Activated naive CD4-positive, alpha-beta T cell treated with anti-CD3 and anti-CD28 coated beads for 36 hours (primary cell): ENCODE measurements at places on chromosomes 4 and X. TPM values are rescaled to one million over a fixed set of nuclear protein-coding genes. Genes with fewer than 3 reads are reported as not detected.

PABPC1L2B gene
- total RNA-seq: not detected

DNA sequence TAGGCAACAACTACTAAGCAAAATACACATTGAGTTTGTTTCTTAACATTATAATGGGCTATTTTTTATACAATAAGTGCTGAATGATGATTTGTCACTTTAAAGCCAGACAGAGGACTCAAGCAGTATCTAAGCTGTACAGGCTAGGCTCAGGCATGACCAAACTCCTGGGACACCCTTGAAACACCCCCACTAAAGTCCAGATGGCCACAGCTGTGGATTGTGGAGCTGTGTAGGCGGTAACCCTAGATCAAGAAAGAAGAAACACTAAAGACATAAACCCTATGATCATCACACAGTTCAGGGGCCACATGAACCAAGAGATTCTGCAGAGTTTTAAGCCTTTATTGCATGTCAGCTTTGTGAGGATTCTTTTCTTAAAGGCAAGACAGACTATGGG lies 25.1 kb downstream of the TAB3 start:
- DNase-seq: no peak

DNA sequence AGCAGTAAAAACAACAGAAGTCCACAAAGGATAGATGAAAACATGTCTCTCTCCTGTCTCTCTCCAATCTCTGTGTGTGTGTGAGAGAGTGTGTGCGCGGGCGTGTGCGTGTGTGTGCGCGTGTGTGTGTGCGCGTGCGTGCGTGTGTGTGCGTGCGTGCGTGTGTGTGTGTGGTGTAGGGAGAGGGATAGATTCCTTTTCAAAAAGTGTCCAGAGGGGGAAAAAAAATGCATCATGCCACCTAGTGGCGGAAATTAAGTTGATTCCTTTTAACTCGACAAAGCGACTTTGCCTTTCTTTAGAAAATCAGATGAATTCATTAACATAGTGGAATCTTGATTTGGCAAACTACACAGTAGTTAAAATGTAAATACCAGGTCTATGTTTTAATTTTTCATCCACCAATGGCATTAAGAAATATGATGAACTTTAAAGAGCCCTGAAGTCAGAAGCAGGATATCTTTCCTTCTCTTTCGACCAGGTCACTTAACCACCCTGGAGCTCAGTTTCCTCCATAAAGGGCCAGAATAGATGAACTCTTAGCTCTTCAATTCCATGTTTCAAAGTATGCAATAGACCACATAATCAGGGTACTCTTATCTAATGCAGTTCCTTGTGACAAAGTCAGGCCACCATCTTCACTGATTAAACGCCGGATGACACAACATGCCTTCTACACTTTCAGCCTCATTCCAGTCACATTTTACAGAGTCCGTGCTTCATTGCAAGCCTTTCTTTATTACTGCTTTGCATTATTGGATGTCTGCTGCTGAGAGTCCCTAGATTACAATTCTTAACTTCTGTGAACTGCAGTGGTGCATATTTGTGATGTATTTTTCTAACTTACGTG lies 162.8 kb downstream of the FBXO8 start:
- peak; percentile 27 for DNase-seq

DNA sequence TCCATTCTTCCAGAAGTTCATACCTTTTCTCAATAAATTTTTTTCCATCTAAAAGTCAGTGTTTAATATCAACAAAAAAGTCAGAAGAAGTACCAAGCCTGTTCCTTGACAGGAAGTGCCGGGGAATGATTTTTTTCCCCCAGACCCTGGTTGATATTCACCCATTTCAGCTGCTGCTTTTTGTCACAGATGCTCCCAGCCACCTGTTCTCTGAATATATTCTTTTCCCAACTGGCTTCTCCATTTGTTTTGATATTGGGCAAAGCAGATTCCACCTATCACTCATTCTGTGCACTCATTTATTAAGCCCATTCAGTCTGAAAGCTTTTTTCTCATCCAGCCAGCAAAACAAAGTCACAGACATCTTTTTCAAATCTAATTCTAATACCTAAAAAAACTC lies 139.9 kb downstream of the FRMPD4 start:
- no peak for DNase-seq

DNA sequence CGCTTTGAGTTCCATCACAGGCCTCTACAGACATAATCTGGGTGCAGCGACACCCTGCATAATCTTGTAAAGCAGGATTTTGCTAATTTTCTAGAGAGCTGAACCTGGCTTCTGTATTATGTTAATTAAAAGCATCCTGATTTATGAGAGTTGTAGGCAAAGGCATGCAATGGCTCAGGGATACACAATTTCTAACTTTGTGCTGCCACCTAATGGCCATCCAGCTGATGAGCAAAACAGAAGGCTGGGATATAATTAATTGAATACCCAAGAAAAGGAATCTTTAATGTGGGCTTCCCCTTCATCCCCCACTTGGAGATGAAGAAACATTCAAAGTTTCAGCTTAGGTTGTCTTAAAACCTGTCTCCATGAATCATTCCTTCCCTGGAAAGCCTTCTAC lies 78.1 kb downstream of the BMP15 start:
- DNase-seq: peak; percentile 36
